T follicular helper cell (primary cell): ENCODE measurements at places on chromosomes 12 and 14.

DNA sequence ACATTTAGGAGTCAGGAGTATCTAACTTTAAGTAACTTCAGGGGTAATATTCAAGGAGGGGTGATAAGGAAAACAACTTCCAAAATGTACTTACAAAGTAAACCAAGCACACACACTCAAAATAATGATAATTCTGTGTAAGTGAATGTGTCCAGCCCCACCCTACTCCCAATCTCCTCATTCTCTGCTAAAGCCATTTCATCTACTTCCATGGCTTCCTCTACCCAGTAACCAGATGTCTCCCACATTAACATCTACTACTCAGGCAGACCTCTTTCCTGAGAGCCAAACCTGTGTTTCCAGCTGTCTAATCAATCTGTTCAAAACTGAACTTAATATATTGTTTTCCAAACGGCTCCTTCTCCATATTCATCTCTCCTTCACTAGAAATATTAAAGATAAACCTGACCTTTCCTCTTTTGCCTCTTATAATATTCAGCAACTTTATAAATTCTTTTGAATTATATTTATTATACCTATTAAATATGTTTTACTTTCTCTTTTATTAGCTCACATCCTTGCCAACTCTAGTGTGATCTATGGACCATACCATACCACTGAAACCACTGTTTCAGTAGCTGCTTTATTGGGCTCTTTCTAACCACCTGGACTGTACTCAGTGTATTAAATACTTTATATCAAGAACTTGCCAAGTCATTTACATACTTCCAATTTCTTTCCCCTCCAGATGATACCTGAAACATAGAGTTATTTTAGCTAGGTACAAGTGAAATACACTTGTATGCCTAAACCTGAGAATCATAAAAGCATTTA lies 170.7 kb downstream of the PPFIA2 start:
- no peak for DNase-seq

GRCh38 chr14:92945959-92946846 lies 23.3 kb downstream of the CHGA start:
- DNase-seq, result no peak

DNA sequence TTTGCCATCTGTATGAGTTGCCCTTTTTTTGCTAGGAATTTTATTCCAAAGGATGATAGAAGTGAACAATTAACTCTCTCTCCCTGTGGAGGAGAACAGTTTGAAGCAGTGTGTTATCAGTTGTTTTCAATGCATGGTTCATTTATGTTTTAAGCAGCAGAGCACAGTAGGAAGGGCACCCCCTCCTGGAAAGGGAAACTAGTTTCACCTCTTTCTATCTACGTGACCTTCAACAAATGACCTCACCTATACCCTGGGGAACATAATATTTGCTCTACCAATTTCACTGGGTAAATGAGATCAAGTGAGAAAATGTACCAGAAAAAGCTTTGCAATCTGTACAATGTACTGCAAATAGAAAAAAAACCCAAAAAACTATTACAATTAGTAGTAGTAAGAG lies 5.4 kb upstream of the DCP1B start:
- no peak for DNase-seq

DNA sequence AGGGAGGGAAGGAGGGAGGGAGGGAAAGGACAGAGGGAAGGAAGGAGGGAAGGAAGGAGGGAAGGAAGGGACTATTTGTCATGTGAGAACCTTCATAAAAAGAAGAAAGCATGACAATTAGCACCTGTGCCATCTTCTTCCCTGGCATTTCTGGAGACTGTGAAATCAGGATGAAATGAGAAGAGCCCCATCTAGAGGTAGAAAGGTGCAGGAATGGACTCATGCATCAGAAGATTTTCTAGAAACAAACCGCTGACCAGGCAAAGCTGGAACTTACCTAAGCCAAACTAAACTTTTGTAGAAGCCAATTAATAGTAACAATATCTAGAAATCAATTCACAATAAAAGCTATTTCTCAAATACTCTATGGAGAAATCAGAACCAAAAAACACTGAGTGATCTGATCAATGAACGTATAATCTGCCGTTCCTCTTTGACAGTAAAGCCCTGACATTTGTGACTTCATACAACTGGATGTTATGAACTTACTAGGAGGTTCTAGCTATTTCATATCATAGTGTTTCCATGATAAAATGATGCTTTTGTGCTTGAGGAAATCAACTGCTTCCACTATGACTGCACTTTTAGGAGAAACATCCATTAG lies 24.4 kb upstream of the CRACR2A start:
- DNase-seq, result no peak

- no peak for DNase-seq
Measured at GRCh38 chr12:123912415-123913380, 59.9 kb downstream of the CCDC92 start.

DNA sequence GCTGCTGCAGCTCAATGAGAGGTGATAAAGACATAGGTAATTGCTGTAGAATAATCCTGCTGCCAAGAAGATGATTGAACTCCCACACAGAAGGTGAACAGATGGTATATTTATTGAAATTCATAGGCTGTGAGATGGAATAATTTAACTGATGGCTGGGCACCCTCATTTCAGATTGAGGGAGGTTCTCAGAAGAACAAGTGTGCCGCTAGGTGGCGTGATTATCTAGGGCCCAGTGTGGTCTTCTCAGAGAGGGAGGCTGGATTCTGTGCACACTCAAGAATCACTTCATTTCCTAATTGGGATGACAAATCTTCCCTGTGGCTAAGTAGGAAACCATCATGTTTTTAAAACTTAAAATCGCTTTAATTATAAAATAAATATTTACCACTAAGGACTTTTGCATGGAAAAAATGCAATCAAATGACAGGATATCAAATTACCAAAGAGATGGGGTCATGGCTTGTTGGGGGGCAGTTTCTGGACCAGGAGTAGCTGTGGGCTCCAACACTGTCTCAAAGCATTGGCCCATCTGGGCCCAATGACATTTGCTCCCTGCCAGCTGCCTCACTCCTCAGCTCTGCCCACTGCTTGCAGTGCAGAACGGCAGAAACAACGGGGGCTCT lies 132.3 kb downstream of the SNAPC1 start:
- peak; percentile 16 for DNase-seq

DNA sequence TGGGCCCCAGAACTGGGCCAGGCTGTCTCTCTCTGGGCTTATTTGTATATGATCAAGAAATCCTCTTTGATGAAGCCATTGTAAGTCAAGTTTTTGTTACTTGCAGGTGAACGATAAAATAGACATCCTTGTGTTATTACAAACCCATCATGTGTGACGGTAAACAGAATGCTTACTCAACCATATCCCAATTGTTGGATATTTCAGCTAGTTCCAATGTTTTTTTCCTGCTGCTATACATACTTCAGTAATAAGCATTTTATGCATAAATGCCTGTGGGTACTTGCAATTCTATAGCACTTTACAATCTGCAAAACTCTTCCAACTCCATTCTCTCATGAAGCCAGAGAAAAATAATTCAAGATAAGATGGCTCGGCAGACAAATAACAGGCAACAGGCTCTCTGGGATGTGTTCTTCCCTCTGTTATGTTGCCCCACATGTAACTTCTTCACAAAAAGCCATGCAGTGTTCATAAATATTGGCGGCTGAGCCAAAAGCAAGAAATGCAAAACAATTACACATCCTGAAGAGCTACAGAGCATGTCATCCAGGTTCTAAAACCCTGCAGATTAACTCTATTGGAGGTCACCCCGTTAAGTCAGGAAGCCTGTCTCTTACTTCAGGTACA lies 69.5 kb downstream of the CLMN start:
- no peak for DNase-seq

- no peak for DNase-seq
Measured at GRCh38 chr12:24307716-24308335, 358.4 kb upstream of the SOX5 start.

DNA sequence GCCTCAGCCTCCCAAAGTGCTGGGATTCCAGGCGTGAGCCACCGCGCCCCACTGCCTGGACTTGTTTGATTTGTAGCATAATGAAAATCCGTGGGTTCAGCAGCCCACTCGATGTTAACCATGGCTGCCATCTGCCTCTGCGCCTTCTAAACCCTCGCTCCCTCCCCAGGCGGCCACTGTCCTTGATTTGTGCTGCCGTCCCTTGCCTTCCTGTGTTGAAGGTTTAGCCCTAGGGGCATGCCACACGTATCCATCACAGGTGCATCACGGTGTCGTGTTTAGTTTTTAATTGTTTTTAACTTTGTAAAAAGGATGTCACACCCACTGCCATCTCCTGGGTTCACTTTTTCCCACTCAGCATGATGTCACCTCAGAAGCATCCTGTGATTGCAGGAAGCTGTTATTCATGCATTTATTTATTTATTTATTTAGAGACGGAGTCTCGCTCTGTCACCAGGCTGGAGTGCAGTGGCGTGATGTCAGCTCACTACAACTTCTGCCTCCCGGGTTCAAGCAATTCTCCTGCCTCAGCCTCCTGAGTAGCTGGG lies 24.5 kb upstream of the ULK1 start:
- DNase-seq, result no peak

DNA sequence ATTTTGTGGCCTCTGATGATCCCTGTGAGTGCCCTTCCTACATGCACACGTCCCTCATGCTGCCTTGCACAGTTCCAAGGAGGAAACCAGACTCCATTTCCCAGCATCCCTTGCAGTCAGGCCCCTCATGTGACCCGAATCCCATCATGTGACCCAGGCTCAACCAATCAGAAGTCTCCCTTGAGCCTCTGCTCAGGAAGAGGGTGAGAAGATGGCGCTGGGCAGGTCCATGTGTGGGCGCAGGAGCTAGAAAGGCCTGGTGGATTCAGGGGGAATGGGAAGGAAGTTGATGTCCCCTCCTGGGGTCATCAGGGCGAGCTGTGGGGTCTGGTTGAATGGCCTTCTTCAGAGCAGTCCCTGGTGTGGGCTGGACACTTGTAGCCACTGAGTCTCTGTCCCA lies 240.5 kb downstream of the ADGRD1 start:
- no peak for DNase-seq

DNA sequence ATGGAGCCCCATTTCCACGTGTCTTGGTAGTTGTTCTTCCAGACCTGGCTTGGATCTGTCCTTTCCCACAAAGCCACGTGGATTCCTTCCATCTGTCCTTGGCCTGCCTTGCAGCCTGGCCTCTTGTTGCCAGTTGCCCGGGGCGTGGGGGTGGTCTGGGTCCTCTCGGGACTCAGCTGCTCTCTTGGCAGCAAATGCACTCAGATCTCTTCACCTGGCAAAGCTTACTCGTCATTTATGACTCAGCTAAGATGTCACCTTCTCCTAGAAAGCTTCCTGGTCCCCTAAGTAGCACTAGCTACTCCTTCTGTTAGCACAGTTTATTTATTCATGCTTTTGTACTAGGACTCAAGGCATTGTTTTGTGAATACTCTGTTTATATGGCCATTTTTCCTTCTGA lies 13.6 kb downstream of the PLEKHG3 start:
- DNase-seq, result no peak

DNA sequence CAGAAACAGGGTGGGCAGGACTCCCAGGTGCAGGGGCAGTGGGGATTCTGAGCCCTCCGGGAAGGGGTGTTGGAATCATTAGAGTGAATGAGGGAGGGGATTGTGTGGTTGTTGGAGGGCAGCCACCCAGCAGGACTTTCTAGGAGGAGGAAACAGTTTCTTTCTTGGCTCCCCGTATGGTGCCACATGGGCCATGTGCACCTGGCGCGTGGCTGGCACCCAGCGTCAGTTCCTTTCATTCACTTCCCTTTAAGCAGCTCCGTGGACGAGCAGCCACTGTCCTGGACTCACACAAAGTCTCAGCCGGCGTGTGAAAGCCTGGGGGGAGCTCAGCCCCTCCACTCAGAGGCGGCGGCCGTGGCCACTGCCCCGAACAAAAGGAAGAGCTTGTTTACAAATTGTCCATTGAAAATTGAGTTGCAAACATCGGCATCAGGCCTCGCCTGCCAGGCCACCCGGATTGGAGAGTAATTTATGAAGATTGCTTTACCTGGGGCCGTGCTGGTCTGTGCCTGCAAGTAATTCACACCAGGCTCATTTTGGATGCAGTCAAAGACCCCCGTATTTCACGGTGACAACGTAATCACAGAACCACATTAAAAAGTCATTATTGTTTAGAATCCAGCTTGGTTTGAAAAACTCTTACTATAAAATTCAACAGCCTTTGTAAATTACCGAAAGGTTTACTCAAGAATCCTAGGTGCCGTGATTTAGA lies 101.7 kb upstream of the C14orf180 start:
- no peak for DNase-seq

DNA sequence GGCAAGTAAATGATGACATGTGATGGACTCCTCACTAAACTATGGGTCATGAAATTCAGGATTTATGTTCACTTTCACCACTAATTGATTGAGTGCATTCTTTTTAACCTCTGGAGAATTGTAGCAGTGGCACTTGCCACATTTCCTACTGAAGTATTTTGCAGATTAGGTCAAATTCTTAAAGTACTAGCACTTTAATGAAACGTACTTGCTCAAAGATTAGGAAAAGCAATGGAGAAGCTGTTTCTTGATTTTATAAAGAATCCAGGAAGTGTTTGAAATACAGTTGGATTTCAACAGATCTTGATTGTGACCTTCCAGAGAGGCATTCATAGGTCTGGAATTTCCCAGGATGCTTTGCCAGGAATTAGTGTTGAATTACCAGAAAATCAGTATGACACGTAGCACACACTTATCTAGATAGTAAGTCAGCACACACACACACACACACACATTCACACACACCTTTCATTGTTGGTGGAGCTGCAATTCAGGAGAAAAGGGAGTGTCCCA lies 162.6 kb downstream of the MYRFL start:
- DNase-seq, result no peak
